ENCODE measurements at places on chromosomes 11 and 22.

- no peak for DNase-seq
Observed at GRCh38 chr22:46147471-46148267, 2.7 kb upstream of the PPARA start.

- no peak for DNase-seq
Observed at GRCh38 chr11:82191695-82192094, 542.0 kb downstream of the FAM181B start.

DNA sequence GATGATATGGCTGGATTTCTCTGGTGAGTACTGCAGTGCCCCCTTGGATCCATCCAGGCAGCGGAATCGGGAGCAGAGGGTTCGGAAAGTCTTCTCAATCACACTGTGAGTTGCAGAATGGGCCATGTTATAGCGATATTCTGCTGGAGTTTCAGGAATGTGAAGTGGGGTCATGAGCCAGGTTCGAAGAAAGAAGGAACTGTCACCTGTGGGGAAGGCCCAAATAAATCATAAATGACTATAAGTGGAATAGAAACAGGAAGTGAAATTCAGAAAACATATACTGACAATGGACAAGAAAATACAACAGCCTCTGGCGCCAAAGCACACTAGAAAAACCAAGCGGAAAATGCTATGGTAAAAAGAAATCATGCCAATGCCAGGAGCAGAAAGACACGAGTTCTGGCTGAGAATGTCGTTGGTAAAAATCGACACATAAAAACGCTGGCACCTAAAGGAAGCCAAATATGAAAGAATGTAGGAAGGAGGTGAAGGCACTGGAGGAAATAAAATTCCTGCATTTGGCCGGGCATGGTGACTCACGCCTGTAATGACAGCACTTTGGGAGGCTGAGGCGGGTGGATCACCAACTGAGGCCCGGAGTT, 10.0 kb upstream of the AMBRA1 start:
- no peak for DNase-seq

GRCh38 chr11:95521862-95522261, 267.7 kb downstream of the FAM76B start:
- no peak for DNase-seq

DNA sequence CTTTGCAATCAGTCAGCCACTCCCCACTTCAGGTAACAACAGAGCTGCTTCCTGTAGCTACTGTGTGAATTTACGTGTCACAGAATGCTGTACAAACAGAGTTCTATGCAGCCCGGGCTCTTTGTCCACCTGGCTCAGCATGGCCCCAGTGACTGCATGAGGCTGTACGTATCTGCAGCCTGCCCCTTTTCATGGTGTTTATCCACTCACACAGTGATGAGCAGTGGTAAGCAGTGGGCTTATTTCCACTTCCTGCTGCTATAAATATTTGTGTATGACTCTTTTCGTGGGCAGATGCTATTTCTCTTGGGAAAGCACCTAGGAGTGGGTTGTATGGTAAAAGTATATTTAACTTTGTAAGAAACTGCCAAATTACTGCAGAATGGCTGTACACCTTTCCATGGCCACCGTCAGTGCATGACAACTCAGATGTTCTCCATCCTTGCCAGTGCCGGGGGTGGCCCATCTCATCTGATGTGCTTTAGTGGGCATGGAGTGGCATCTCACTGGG, 43.3 kb downstream of the MYEOV start:
- no peak for DNase-seq

DNA sequence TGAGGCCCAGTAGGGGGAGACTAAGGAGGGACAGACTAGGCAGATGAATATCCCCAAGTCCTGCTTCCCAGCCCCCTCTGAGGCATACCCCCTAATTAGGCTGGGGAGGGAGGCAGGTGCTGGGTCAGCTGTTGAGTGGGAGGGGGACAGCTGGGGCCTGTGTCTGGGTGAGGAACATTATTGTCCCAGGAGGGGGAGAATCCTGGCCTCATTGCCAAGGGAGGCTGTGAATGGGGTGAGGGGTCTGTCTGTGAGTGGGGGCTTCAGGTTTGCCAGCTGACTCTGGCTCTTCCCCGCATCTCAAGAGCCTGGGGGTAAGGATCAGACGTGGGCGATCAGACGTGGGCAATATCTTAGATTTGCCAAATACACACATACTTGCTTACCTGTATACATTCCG, 2.1 kb downstream of the INPPL1 start:
- no peak for DNase-seq

DNA sequence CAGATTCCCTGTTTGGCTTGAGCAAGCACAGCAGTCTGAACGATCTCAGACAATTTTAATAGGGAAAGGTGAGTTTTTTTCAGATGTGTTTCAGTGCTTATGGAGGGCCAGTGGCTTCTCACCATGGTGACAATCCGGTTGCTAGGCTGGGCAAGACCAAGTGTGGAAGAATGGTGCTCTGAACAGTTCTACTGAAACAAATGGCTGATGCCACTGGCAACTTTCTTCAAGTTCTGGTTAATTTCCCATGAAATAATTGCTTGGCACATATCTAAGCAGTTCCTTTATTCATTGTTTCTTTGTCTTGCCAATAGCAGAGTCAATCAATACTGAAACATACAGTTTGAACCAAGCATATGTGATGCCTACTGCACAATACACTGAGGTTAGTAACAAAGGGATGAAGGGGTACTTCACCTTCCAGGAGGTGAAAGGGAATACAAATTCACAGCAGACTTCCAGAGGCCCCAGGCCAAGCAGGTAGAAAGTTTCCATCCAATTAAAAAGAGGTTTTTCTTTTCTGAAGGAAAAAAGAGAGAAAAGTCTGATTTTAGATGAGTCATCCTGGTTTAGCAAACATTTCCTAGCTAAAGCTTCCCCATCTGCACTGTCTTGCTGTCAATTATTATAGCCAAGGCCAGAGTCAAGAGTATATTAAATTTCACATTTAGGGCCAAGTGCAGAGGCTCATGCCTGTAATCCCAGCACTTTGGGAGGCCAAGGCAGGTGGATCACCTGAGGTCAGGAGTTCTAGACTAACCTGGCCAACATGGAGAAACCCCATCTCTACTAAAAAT, 21.2 kb upstream of the NDUFC2 start:
- DNase-seq: no peak

- no peak for DNase-seq
Observed at GRCh38 chr11:21059879-21060278, 390.5 kb downstream of the NELL1 start.

DNA sequence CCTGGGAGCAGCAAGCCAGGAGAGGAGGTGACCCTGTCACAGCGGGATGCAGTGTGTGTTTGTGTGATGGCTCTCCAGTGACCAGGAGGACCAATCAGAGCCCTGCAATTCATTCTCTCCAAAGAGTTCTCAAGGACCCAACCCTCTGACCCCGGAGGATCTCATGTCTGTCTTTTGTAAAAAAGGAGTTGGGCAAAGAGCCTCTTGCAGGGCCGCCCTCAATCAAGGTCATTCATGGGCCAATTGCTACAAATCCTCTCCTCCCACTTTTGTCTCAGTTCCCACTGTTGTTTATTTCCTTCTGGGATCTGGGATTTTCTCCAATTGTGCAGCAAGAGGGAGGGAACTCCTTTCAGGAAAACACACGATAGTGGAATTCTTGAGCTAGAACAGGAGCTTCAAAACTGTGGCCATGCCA, 4.0 kb downstream of the TECTA start:
- no peak for DNase-seq

DNA sequence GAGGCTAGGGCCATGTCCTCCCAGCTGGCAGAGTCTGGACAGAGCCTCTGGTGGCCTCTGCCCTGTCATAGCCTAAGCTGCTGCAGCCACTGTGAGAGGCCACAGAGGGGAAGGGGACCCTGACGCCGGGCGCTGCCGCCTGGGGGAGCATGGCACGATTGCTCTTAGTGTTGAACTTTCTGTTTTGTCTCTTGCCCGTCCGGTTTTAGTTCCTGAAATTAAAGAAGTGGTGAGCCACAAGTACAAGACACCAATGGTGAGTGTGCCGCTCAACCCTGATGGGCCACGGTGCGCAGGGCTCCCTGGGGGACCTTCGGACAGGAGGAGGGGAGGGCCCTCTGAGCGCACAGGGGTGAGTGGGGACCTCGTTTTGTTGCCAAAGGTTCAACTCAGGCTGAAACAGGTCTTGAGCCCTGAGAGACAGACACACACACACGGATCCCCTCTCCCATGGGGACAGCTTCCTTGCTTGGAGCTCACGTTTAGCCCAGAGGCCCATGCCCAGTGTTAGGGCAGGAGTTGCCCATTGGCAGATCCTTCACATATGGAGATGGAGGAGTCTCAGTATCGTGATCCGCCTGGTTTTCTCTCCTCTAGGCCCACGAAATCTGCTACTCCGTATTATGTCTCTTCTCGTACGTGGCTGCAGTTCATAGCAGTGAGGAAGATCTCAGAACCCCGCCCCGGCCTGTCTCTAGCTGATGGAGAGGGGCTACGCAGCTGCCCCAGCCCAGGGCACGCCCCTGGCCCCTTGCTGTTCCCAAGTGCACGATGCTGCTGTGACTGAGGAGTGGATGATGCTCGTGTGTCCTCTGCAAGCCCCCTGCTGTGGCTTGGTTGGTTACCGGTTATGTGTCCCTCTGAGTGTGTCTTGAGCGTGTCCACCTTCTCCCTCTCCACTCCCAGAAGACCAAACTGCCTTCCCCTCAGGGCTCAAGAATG, 23.8 kb downstream of the MYBPC3 start:
- DNase-seq: no peak

GRCh38 chr11:69172674-69173073, 16.9 kb downstream of the SMIM38 start:
- no peak for DNase-seq

DNA sequence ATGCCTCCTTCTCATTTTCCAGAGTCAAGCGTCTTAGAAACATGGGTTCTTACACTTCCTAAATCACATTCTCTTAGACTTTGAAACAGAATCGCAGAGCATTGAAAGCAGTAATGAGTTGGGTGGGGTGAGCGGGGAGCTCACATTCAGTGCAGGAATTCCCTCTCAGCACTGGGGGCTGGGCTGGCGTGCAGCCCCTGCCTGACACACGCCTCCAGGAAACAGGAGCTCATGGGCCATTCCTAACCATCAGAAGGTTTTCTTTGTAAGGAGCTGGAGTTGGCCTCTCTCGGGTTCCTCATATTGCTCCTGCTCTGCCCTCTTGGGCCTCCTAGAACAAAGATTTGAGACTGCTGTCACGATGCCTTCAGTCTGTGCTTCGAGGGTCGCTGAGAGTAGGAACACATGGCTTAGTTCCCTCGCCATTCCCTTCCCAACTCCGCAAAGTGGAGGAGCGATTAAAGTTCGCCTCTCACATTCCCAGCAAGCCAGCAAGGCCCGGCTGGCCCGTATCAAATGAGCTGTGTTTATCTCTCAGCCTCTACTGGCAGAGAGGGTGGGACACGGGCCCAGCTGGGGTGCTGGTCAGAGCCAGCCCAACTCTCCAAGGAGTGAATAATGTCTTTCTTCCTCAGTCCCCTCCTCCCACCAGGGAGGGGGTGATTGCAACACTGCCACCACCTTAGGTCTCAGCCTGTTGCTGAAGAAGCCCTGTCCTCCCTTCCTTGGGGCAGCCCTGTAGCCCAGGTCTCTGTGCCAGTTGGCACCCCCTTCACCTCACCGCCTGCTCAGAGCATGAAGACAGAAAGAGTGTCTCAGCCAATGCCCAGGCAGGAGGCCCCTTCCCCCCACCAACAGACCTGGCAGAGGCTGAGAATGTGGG, 10.4 kb downstream of the CHRDL2 start:
- DNase-seq: no peak

DNA sequence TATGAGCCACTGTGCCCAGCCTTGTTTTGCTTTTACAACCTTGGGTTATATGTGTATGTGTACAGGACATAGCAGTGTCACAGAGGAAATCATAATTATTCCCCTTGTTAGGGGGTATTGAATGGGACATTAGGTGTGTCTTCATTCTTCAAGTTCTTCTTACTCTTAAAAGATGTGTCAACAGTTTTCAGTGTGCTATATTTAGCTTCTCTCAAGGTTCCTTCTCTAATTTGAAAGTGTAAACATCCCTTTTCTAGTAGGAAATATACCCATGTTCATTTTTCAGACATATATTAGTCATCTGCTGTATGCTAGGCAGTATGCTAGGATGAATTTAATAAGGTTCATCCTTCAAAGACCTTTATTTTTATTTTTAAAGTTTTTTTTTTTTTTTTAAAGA, 17.1 kb downstream of the PCF11 start:
- DNase-seq: no peak

- DNase-seq: no peak
Observed at GRCh38 chr11:118790357-118791110, 430 bp downstream of the DDX6 start.

DNA sequence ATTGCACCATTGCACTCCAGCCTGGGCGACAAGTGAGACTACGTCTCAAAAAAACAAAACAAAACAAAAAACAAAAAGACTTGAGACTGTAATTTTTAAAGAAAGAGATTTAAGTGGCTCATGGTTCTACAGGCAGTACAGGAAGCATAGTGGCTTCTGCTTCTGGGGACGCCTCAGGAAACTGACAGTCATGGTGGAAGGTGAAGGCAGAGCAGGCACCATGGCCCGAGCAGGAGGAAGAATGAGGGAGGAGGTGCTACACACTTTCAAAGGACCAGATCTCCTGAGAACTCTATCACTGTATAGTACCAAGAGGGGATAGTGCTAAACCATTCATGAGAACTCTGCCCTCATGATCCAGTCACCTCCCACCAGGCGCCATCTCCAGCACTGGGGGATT, 52.0 kb downstream of the CBL start:
- no peak for DNase-seq

DNA sequence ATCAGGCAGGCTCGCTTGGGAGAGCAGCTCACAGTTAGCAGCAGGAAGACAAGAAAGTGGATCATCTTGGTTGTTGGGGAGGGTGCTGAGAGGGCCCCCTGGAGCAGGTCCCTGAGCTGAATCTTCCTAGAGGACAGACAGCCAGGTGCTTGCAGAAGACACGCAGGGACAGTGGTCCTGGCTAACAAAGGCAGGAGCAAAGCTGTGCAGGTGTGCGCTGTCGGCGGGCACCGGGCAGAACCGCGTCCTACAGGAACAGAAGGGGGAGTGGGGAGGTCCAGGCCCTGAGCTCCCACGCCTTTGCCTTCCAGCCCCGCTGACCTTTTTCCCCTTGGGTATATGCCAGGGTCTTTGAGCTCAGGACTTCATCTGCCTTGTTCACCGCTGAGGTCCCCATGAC, 30.1 kb upstream of the PARVB start:
- no peak for DNase-seq

GRCh38 chr11:112651386-112651785, 309.8 kb upstream of the NCAM1 start:
- no peak for DNase-seq

DNA sequence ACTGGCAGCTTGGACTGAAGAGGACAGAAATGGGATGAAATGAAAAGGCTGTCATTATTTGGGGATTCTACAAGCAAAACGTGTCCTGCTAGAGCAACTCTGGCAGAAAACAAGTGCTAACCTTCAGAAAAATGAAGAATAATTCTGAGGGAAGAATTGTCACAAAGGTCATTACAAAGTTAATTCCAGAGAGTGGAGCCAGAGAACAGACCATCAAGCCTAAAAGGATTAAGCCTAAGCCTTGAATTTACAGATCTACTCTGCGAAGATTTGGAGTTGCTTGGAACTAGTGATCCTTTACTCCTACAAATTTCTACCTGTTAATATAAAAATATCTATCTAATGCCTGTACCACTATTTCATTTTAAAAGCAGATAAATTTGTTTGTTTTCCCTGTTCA, 1077.3 kb upstream of the CNTN5 start:
- no peak for DNase-seq

GRCh38 chr22:29824677-29825076, 13.4 kb downstream of the ASCC2 start:
- DNase-seq: no peak

Measured in GOT3 (cell line).